ENCODE measurements at places on chromosomes 6 and 20.

- no peak for ATAC-seq
- H3K27ac ChIP-seq, result no peak overlapping the region
- H3K36me3 ChIP-seq, result no peaks in the 10 kb centered on the region
- H3K4me1 ChIP-seq, result no peaks in the 10 kb centered on the region
- H3K4me3 ChIP-seq, result no peak overlapping the region
These were observed 218.5 kb upstream of the QKI start for GRCh38 chr6:163195721-163196691.

GRCh38 chr6:15460110-15460727 is 202.6 kb downstream of the DTNBP1 start:
- no peaks in the 10 kb centered on the region for H3K27me3 ChIP-seq
- H3K27ac ChIP-seq, result no peak overlapping the region

DNA sequence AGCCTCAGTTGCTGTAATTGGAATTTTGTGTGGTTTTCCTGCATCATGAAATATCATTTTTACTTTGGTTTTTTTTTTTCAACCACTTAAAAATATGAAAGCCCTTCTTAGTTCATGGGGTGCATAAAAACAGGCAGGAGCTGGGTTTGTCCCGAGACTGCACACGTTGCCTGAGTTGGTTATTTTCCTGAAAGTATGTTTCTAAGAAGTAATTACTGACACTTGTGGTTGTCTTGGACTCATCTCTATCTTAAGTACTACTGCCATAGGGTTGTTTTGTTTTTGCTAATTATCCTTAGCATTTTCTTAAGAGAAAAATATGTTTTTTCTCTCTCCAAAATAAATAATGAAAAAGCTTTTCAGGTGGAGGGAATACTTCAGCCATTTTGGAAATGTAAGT is 40.1 kb downstream of the FAM120B start:
- no peak for ATAC-seq
- H3K4me3 ChIP-seq, result no peak overlapping the region
- H3K27me3 ChIP-seq, result no peaks in the 10 kb centered on the region
- no peaks in the 10 kb centered on the region for H3K4me1 ChIP-seq
- peaks cover 70% of the 10 kb centered on the region for H3K36me3 ChIP-seq
- H3K27ac ChIP-seq, result no peak overlapping the region

DNA sequence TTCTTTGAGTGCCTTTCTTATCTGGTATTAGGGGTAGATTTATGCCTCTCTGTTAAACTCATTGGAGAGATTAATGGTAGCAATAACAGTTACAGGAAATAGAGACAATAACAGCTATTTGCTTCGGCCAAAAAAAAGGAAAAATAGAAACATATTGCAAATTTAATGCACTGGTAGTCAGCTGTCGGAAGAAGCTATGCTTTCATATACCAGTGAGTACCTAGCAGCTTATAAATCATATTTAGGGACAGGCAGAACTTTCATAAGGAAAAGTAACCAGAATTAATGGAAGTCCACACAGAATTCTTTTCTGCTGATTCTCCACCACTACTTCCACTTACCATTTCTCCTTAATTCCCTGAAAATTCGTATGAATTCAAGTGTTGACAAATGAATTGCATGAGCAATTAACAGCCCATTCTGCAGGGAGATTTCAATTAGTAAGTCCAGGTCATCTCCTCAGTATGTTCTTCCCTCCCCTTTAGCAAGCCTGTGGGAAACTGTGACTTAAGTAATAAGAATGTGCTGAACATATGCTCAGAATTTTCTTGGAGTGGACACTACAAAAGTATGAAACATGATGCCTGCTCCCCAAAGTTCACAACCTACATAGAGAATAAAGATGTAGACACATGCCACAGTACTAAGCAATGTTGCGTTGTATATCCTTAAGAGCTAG is 196.7 kb upstream of the KCNQ5 start:
- no peaks in the 10 kb centered on the region for H3K36me3 ChIP-seq
- H3K4me1 ChIP-seq, result no peaks in the 10 kb centered on the region
- no peaks in the 10 kb centered on the region for H3K27me3 ChIP-seq

DNA sequence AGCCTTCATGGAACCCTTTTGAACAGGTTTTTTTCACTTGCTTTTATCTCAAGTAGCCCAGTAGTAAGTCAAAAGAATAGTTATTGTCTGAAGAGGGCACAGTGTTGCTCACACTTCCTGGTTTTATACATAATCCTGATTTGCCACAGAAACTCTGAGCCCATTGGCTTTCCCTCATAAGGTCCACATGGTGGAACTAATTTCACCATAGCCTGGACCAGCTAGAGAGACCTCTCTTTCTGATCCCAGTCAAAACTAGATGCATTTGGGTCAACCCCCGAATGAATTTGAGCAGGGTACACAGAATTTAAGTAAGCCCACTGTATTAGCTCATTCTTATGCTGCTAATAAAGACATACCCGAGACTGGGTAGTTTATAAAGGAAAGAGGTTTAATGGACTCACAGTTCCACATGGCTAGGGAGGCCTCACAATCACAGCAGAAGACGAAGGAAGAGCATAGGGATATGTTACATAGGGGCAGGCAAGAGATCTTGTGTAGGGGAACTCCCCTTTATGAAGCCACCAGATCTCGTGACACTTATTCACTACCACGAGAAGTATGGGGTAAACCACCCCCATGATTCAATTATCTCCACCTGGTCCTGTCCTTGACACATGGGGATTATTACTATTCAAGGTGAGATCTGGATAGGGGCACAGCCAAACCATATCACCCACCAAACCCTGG is 6.2 kb downstream of the RWDD2A start:
- H3K27me3 ChIP-seq, result no peaks in the 10 kb centered on the region
- no peak for ATAC-seq
- H3K27ac ChIP-seq, result no peak overlapping the region
- H3K4me3 ChIP-seq, result no peak overlapping the region
- H3K4me1 ChIP-seq, result no peaks in the 10 kb centered on the region

DNA sequence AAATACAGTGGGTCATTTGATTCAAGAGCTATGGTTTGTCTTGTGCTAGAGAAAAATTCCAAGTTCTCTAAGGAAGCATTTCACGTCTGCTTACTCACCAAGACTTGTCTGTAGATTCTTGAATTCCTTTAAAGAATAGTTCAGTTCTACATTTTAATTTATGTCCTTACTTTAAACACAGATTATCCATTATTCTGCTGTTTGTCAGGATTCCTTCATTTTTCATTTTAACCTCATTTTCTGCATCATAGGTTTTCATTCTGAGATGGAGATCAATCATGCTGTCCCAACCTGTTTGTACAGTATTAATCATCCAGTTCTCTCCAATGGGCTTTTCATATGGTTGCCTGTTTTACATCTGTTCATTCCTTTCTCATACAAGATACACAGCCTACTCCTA is 24.5 kb upstream of the POPDC3 start:
- no peaks in the 10 kb centered on the region for H3K27me3 ChIP-seq
- ATAC-seq, result no peak
- H3K36me3 ChIP-seq, result no peaks in the 10 kb centered on the region
- H3K27ac ChIP-seq, result no peak overlapping the region

DNA sequence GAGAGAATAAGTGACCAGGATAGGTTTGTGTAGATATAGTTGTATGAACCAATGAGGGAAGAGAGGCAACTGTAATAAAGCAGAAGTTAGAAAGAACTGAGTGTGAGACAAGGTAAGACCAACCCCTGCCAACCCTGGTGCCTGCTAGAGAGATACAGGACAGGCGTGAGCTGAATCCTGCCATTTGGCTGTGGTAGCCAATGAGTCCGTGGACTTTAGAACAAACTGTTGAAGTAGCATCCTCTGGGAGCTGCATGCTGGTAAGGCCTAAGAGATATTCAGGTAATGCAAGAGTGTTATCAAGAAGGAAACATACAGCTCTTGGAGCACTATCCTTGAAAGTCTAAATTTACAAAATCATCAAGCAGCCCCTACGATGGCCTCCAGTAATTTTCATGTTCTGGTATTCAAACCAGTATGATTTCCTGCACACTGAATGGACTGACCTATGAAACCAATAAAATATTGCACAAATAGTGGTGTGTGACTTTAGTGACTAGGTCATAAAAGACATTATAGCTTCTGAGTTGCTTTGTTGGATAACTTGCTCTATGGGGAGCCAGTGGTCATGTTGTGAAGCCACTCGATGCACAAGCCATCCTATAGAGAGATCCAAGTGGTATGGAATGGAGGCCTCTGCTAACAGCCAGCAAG is 24.0 kb downstream of the BTBD3 start:
- H3K27me3 ChIP-seq, result no peaks in the 10 kb centered on the region
- H3K4me1 ChIP-seq, result no peaks in the 10 kb centered on the region
- H3K36me3 ChIP-seq, result no peaks in the 10 kb centered on the region
- H3K27ac ChIP-seq, result no peak overlapping the region

- peak overlapping the region; percentile 99 for H3K27ac ChIP-seq
- H3K4me3 ChIP-seq, result peak overlapping the region; percentile 98
- peak; percentile 63 for ATAC-seq
- H3K4me1 ChIP-seq, result peaks cover 11% of the 10 kb centered on the region
- H3K27me3 ChIP-seq, result no peaks in the 10 kb centered on the region
These were observed 575 bp downstream of the WTAP start for GRCh38 chr6:159727717-159728445.

DNA sequence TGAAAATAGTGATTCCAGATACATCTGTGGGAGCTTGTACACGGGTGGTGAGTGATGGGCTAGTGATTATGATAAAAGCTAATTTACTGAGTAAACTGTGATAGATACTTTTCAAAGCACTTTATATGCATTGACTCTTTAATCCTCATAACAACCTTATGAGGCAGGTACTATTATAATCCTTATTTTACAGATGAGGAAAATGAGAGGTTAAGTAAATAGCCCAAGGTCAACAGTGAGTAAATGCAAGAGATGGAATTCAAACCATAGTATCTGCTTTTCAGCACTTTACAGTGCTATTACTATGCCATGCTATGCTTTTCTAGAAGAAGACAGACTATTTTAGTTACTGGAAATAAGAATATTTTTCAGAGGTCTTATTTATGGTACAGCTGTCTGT is 320.9 kb upstream of the CITED2 start:
- no peaks in the 10 kb centered on the region for H3K4me1 ChIP-seq

GRCh38 chr6:163207431-163208383 is 206.8 kb upstream of the QKI start:
- H3K36me3 ChIP-seq, result no peaks in the 10 kb centered on the region
- no peaks in the 10 kb centered on the region for H3K27me3 ChIP-seq
- no peak overlapping the region for H3K4me3 ChIP-seq

GRCh38 chr6:160507420-160507819 is 156.7 kb downstream of the LPA start:
- no peak overlapping the region for H3K27ac ChIP-seq
- peaks cover 5% of the 10 kb centered on the region for H3K27me3 ChIP-seq
- no peak overlapping the region for H3K4me3 ChIP-seq
- H3K4me1 ChIP-seq, result no peaks in the 10 kb centered on the region

- H3K27ac ChIP-seq, result no peak overlapping the region
- no peaks in the 10 kb centered on the region for H3K36me3 ChIP-seq
- no peak overlapping the region for H3K4me3 ChIP-seq
- ATAC-seq, result no peak
These were observed 58.8 kb upstream of the BTN3A2 start for GRCh38 chr6:26306232-26306631.

DNA sequence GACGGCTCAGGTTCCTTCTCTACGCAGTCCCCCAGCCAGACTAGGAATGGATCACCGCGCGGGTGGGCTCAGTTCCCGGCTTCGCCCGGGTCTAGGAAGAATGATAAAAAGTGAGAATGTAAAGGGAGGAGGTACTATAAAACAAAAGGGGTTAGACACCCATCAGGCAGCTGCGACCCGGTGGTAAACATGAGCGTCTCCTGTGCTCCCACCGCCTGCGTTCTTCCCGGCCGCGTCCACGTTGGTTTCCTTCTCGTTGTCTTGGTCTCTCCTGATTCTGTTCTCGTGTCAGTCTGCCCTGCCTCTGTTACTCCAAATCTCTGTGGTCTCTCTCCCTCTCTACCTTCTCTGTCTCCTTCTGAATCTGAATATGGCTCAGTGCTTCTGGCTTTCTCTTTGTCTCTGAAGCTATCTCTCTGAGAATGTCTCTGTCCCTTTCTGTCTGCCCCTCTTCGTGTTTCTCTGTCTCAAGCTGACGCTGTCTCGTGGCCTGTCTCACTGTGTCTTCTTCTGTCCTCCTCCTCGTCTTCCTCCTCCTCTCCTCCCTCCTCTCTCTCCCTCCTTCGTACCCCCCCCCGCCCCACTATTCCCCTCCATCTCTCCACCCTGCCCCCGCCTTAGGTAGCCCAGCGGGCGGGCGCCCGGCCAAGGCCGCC is 41.6 kb upstream of the FOXP4 start:
- no peaks in the 10 kb centered on the region for H3K27me3 ChIP-seq
- peak overlapping the region; percentile 74 for H3K27ac ChIP-seq
- no peaks in the 10 kb centered on the region for H3K36me3 ChIP-seq
- H3K4me3 ChIP-seq, result peak overlapping the region; percentile 22

- H3K36me3 ChIP-seq, result no peaks in the 10 kb centered on the region
- H3K4me3 ChIP-seq, result no peak overlapping the region
- H3K27me3 ChIP-seq, result no peaks in the 10 kb centered on the region
- no peaks in the 10 kb centered on the region for H3K4me1 ChIP-seq
- H3K27ac ChIP-seq, result no peak overlapping the region
- ATAC-seq, result no peak
These were observed 12.6 kb downstream of the TINAG start for GRCh38 chr6:54320871-54321270.

DNA sequence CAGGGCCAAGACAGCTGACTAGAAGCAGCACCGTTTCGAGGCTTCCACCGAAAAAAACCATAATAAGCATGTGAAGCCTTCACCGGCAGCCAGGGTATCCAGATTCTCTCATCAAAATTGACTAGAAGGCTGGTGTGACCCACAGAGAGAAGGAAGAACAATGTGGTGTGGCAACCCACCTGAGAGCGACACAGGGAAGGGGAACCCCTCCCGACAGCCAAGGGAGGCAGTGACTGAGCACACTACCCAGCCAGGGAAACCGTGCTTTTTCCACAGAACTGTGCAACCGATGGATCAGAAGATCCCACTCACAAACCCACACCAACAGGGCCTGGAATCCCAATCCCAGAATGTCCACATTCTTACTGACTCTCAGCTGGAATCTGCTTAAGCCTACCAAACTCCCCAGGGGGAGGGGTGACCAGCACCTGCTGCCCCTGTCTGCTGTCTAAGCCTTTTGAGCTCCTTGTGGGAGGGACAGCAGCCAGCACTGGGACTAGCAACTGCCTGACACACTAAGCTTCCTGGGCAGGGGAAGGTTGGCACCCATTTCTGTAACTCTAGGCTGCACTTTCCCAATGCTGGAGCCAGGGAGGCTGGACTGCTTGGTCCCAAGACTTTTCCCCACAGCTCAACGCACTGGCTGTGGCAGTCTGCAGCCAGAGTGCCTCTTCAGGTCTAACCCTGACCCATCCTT is 231.9 kb upstream of the FAM83B start:
- H3K27ac ChIP-seq, result no peak overlapping the region
- peaks cover 5% of the 10 kb centered on the region for H3K4me1 ChIP-seq
- no peaks in the 10 kb centered on the region for H3K36me3 ChIP-seq
- H3K4me3 ChIP-seq, result no peak overlapping the region

Data from gastroesophageal sphincter (tissue), 4 donors.